Adrenal gland (tissue), 19 donors: ENCODE measurements at places on chromosomes 1 and 21. TPM values are rescaled to one million over a fixed set of nuclear protein-coding genes. Genes with fewer than 3 reads are reported as not detected.

The EFNA1 gene
- total RNA-seq, result 16.3 TPM

The GPR25 gene
- total RNA-seq, result not detected

DNA sequence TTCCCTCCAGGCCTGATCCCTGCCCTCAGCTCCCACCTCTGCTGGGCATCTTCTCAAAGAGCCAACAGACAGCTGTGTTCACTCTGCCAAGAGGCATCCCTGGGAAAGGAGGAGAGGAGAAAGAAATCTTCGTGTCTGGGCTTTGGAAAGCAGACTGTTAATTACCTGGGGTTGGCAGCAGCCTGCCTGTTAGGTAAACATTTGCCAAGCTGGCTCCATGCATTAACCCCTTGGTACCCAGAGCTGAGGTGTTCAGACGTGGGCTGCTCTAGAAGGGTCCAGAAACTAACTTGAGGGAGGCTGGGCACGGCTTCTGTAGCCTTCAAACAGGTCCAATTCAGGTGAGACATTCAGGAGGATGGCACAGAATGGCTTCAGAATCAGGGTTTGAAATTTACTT, 8.7 kb upstream of the EXTL1 start:
- no peak for DNase-seq

- no peak for DNase-seq
Measured at GRCh38 chr1:35345439-35345981, 77.0 kb downstream of the ZMYM4 start.

DNA sequence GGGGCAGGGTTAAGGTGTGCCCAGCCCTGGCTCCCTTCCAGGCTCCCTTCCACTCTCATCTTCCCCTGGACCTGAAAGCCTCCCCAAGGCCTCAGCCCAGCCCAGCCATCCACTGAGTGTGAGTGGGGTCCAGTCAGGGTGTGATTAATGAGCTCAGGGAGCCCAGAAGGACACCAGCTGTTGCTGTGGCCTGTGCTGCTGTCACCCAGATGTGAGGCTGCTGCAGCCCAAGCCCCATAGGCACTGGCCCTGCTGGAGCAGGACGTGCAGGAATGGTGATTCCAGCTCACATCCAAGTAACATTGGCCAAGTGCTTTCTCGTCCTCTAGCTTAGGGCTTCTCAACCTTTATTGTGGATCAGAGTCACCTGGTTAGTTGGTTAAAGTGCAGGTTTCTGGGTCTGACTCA, 77.6 kb downstream of the EPHB2 start:
- no peak for DNase-seq

- DNase-seq, result no peak
Measured at GRCh38 chr1:165856606-165857005, 29.2 kb downstream of the UCK2 start.

- DNase-seq, result peak; percentile 100
Measured at GRCh38 chr1:32394141-32394889, at the start of gene BSDC1. Gene BSDC1, minus strand, starts transcription at chr1:32394441. Its CDS starts 27 bp downstream, at chr1:32394414.

GRCh38 chr1:168135921-168136708, 615 bp downstream of the GPR161 start:
- no peak for DNase-seq
